ENCODE measurements at places on chromosomes 5 and 9.

DNA sequence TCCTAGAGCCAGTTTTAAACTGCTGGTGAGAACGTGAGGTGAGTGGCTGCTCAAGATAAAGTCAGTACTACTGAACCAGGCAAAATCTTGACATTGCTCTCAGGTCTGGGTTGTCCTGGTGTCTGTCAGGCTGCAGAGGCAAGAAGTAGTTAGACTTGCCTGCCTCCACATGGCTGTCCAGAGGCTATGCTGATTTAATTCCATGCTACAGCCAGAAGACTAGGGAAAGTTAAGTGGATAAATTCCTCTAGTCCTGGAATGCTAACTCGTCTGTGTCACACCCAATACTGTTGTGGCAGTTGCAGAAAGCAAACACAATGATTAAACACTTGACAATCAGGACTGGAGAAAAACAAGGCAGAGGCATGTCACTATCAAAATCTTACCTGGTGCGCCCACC is 118.9 kb downstream of the ACER2 start:
- DNase-seq: no peak

- DNase-seq: no peak
These were observed 630.6 kb upstream of the SEMA6A start for GRCh38 chr5:117204926-117205869.

- no peak for DNase-seq
These were observed 33.2 kb upstream of the FLT4 start for GRCh38 chr5:180682560-180682959.

- no peak for DNase-seq
These were observed at the start of gene ZNF618 for GRCh38 chr9:113876151-113876992. TSS of gene ZNF618 (plus strand) at chr9:113876309. CDS start at chr9:113876381, 72 bp downstream.

GRCh38 chr5:124912638-124913328 is 166.3 kb upstream of the ZNF608 start:
- DNase-seq: no peak

- DNase-seq: no peak
These were observed 195.6 kb downstream of the DEPDC1B start for GRCh38 chr5:60504342-60504741.

DNA sequence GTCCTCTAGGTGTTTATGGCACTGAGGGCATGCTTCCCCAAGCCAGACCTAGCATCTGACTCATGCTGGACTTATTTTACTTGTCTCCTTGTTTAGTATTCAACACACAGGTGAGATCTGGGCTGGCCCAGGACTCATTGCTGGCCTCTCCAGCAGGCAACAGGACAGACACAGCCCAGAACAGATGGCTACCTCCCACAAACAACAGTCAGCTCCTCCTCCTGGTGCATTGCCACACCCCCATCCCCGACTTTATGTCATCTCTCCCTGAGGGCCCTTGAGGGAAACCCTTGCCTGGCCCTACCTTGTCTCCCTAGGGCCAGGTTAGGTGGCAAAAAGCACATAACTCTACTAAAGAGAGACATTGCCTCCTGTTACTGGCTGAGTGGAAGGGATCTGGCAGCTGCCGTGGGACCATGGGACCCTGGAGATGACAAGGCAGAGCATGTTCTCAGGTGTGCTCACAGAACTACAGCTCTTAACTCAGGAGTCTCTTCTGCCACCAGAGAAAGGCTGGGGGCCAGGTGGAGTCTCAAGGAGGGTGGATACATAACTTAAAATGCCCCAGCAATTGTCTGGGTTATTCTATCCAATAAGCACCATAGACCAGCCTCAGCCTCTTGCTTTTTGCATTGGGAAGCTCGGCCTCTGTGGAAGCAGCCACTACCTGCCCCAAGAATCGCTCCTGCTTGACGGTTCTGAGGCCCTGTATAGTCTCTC is 2.3 kb downstream of the ACSL6 start:
- DNase-seq: no peak

DNA sequence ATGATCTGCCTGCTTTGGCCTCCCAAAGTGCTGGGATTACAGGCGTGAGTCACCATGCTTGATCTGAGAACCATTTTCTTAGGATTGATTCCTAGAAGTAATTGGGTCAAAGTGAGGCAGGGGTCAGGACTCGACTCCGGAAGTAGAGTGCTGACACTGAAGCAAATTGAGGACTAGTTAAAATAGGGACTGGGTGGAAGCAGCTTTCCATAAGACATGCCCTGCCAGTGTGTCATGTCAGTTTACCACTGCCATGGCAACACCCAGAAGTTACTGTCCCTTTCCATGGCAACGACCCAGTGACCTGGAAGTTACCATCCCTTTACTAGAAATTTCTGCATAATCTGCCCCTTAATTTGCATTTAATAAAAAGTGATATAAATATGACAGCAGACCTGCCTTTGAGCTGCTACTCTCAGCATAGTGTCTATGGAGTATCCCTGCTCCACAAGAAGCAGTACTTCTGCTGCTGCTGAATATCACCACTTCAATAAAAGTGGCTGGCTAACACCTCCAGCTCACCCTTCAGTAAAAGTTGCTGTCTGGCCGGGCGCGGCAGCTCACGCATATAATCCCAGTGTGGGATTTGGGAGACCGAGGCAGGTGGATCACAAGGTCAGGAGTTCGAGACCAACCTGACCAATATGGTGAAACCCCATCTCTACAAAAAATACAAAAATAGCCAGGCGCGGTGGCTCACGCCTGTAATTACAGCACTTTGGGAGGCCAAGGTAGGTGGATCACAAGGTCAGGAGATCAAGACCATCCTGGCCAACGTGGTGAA is 47.8 kb upstream of the JADE2 start:
- DNase-seq: no peak

- no peak for DNase-seq
These were observed 62.8 kb upstream of the LMX1B start for GRCh38 chr9:126550891-126551351.

GRCh38 chr5:3194684-3195083 is 400.9 kb upstream of the IRX1 start:
- DNase-seq: no peak

DNA sequence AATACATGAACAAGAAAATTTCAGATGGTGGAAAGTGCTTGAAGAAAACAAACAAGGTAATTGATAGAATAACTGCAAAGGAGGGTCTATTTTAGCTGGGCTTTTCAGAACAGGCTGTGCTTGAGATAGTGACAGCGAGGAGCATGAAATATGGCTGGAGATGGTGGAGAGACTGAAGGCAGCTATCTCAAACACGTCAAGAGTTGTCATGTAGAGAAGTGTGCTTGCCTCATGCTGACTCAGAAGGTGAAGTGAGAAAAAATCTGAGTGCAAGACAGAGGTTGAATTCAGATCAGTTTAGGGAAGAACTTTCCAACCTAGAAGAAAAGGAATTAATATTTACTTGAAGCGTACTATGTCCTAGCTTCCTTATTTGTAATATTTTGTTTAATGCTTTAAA is 115.5 kb upstream of the RANBP3L start:
- DNase-seq: no peak

DNA sequence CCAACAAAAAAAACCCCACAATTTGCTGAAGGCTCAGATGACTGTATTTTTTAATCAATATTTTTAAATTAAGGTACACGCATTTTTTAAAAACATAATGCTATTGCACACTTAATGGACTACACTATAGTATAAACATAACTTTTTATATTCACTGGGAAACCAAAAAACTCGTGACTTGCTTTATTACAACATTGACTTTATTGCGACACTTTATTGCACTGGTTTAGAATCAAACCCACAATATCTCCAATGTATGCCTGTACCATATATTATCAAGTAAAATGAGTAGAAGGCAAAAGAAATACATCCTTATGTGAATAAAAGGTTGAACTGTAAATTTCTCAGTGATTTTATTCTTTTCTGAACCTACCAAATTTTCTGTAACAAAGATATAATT is 53.7 kb downstream of the RICTOR start:
- no peak for DNase-seq

DNA sequence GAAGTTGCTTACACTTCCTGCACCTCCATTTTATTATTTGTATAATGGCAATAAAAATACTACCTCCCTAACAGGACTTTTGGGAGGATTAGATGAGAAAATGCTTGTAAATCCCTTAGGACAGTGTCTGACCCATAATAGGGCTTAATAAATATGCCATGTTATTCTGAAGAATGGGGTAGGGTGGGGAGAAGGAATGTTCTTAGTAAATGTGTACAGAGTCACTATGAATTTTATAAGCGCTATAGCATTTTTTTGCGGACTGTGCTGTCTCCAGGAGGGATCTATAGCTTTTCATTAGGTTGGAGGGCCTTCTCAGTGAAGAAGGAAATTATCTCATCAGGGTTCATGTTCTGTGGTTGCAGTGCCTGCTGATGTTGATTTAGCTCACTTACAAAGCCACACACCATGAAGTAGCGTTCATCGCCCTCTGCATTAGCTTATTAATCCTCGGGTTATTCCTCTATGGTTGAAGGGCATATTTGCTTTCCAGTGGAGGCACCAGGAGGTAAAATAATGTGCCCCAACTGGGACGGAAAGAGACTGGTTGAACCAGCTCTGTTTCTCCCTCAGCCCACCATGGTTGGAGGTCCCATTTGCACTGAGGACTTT is 497.1 kb downstream of the ARHGEF28 start:
- DNase-seq: no peak

GRCh38 chr5:93850311-93850710 is 108.9 kb upstream of the POU5F2 start:
- DNase-seq: no peak

DNA sequence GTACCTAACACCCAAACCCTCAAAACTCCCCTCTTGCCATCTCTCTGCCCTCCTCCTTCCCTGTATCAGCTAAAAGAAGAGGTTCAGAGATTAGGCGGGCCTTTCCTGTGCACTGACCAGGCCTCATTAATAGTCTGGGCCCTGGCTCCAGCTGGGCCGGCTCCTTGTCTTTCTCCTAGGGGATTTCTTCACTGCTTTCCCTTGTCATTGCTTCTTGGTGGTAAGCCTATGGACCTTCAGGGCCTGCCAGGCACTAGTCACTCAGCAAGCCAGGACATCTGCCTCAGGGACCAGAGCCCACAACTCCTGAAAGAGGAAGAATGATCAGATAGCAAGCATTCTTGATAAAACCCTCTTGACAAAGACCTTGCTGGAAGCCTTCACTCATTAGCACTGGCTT is 50.9 kb downstream of the MRRF start:
- DNase-seq: no peak

GRCh38 chr5:93090698-93091097 is 490.3 kb downstream of the NR2F1-AS1 start:
- no peak for DNase-seq

GRCh38 chr5:124605541-124605940 is 140.9 kb downstream of the ZNF608 start:
- no peak for DNase-seq

DNA sequence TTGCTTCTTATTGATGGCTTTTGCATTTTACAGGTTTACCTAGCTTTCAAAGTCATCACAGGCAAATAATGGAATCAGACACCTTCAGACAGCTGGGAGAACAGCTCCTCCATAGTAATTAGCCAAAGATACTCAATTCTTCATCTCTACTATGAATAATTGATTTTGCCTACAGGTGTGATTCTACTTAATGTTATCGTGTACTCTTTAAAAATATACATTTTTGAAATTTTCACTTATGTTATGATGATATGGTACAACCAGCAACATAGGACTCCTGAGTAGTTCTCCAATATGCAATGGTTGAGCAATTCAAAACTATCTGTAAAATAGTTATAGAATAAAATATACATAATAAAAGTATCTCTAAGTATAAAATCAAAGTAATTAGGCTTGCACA is at the start of gene TAS2R1:
Gene TAS2R1 (minus strand): TSS at position 101 of the 400 bp plus-strand sequence. CDS start 319 bp downstream, outside the sequence.
- no peak for DNase-seq

DNA sequence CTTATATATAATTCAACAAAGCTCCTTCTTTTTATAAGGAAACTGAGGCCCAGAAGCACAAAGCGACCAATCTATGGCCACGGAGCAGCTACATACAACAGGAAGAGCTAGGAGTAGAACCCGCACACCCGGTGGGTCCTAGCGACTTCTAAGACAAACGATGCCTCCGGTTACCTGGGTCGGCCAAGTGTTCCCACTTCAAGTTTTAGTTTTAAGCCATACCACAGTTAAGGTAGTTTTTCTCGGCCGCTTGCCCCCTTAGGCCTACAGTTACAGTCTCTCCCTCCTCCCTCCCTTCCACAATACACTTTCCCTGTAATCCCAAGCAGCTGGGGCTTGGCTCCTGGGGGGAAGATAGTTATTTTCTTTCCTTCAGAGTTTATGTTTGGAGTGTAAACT is 533 bp downstream of the SREK1IP1 start:
- no peak for DNase-seq

GRCh38 chr5:142433526-142434321 is 108.9 kb upstream of the SPRY4 start:
- no peak for DNase-seq

- no peak for DNase-seq
These were observed 138.3 kb downstream of the CDK5RAP2 start for GRCh38 chr9:120441426-120442307.

DNA sequence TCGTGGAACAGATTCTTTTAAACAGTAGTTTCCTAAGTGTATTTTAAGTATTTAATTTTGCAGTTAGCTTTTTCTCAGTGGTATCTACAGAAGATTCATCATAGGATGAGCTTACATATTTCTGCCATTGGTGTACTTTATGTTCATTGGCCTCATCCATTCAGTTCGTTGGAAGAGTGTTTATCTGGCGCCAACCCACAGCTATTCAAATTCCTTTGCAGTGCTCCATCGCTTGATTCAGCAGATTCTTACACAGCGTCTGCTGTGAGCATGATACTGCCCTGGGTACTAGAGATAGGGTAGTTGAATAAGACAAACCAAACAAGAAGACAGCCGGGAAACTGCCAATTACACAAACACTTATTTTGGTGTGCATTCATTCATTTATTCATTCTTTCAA is 55.1 kb downstream of the NUP214 start:
- no peak for DNase-seq

DNA sequence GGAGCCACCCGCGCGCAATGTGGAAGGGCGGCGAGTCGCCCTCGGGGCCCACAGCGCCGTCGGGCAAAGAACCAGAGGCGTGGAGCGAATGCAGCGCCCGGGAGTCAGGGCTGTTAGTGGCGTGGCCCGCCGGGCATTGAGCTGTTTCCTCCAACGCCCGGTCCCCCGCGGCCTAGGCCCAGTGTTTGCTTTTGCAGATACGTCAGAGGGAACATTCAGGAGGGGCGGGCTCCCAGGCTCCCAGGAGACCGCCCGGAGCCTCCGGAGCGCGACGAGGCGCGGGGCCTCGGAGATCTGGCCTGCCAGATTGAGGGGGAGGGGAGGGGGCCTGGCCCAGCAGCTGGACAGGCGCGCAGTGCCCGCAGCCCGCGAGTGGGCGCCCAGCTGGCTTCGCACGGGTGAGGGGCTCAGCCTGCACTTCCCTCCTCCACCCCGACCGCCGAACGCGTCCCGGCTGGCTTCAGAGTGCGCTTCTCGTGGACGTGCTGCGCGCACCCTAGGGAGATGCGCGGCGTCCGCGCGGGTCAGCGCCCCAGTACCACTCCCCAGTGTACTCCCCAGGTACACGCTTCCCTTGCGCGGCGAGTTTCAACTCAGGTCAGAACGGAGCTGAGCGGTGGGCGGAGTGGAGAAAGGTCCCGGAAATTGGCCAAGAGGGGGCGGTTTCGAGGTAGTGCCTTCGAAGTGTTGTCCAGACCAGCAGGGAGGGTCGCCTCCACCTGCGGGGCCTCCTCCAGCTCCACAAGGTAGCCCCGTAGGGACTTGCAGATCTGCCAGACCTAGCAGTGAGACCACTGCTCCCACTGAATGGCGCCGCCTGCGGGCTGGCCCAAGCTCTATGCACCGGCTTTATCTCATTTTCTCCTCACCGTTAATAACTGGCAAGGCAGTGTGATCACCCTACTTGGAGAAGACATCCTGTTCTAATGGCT is 130.4 kb downstream of the TMEM174 start:
- no peak for DNase-seq
